ENCODE measurements at places on chromosomes 4 and X. TPM values are rescaled to one million over a fixed set of nuclear protein-coding genes. Genes with fewer than 3 reads are reported as not detected.

The L1CAM gene
- not detected for polyA plus RNA-seq

The FAM47A gene
- not detected for polyA plus RNA-seq

DNA sequence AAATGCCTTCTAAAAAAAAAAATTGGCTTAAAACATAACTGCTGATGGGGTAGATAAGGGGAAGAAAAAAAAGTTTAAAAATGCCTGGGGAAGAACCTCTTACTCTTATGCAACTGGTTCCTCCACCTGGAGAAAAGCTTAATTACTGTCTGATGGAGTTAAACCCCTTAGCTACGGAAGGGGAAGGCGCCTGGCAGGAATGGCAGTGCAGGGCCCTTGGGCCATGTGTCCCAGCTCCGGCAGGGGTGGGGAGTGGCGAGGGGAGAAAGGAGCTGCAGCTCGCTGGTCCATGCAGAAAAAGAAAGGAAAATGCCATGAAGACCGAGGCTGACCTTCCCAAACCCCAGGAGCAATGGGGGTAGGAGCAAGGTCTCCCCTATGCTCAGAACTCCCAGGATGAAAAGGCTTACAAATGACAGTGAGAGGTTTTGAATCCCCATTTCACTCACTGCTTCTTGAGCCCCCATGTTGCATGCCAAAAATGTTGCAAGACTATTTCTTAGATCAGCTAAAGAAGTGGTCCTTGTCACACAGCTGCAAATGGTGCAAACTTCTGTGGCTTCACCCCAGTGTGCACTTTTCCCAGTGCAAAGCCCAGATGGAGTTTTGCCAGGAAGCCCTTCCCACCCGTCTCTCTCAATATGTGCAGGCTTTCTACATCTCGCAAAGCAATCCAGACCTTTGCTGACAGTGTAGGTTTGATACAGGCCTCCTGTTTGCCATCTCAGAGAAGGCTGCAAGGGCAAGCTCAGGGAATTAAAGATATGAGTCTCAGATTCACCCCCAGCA is 204.8 kb upstream of the CT83 start:
- H3K36me3 ChIP-seq = no peaks in the 10 kb centered on the region
- DNase-seq = no peak
- no peak overlapping the region for H3K27ac ChIP-seq
- H3K27me3 ChIP-seq = no peaks in the 10 kb centered on the region
- no peak overlapping the region for H3K4me3 ChIP-seq
- no peaks in the 10 kb centered on the region for H3K4me1 ChIP-seq

- DNase-seq = no peak
- no peaks in the 10 kb centered on the region for H3K27me3 ChIP-seq
- no peaks in the 10 kb centered on the region for H3K36me3 ChIP-seq
These were observed 64.1 kb upstream of the GUCY1A1 start for GRCh38 chr4:155602351-155603140.

GRCh38 chr4:74768857-74769525 is 25.3 kb downstream of the BTC start:
- no peaks in the 10 kb centered on the region for H3K36me3 ChIP-seq
- no peaks in the 10 kb centered on the region for H3K27me3 ChIP-seq
- no peak for DNase-seq
- no peak overlapping the region for H3K27ac ChIP-seq

DNA sequence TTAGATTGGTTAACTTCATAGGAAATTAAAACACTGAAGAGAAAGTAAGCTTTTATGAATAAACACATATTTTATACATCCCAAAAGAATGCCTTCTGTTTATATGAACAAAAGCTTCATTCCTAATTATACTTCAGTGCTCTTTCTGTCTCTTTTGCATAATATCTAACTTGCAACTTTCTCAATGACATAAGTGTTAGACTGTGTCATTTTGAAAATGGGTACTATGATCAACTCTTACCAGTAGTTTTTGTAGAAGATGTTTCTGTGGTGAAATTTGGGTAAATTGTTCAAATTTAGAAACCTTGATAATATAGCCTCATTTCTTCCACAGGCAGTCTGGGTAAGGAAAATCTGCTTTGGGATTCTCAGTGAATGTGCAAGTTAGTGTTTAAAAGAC is 991.4 kb downstream of the CCSER1 start:
- H3K27me3 ChIP-seq = no peaks in the 10 kb centered on the region
- no peak overlapping the region for H3K27ac ChIP-seq
- H3K4me1 ChIP-seq = no peaks in the 10 kb centered on the region
- H3K4me3 ChIP-seq = no peak overlapping the region

DNA sequence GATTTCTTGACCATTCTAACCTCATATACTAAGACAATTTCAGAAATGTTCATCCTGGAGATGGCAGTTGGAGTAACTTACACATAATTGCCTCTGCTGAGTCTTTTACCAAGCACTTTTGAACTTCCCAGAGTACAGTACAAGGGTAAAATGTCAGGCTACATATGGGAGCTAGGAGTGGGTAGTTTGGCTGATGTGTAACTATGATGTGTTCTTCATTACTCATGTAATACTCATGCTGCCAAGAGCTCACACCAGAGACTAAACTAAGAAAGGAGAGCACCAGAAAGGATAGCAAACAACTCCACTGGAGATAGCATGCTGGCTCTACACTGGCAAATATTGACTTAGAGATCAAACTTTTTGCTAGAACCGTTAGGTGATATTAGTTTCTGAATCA is 194.0 kb downstream of the PDGFRA start:
- no peaks in the 10 kb centered on the region for H3K36me3 ChIP-seq
- no peak for DNase-seq
- H3K4me1 ChIP-seq = no peaks in the 10 kb centered on the region
- no peak overlapping the region for H3K4me3 ChIP-seq
- H3K27me3 ChIP-seq = peaks cover 3% of the 10 kb centered on the region
- no peak overlapping the region for H3K27ac ChIP-seq

GRCh38 chr4:150656891-150657290 is 74.9 kb downstream of the MAB21L2 start:
- DNase-seq = no peak
- no peak overlapping the region for H3K27ac ChIP-seq
- no peak overlapping the region for H3K4me3 ChIP-seq
- H3K27me3 ChIP-seq = no peaks in the 10 kb centered on the region

- H3K27me3 ChIP-seq = peaks cover 17% of the 10 kb centered on the region
- no peak overlapping the region for H3K27ac ChIP-seq
- H3K4me3 ChIP-seq = no peak overlapping the region
- no peaks in the 10 kb centered on the region for H3K4me1 ChIP-seq
- no peak for DNase-seq
These were observed 71.9 kb upstream of the PHOX2B start for GRCh38 chr4:41820473-41820872.

- H3K36me3 ChIP-seq = no peaks in the 10 kb centered on the region
- no peak overlapping the region for H3K4me3 ChIP-seq
- H3K4me1 ChIP-seq = no peaks in the 10 kb centered on the region
These were observed 6.0 kb downstream of the PCDH7 start for GRCh38 chr4:30726090-30726675.

GRCh38 chr4:6200922-6201362 is 593 bp upstream of the JAKMIP1 start:
- DNase-seq = no peak
- H3K4me1 ChIP-seq = peaks cover 23% of the 10 kb centered on the region
- H3K36me3 ChIP-seq = peaks cover 9% of the 10 kb centered on the region
- H3K27ac ChIP-seq = no peak overlapping the region

Data from naive thymus-derived CD8-positive, alpha-beta T cell (primary cell).